ENCODE measurements at places on chromosomes 13 and 19.

DNA sequence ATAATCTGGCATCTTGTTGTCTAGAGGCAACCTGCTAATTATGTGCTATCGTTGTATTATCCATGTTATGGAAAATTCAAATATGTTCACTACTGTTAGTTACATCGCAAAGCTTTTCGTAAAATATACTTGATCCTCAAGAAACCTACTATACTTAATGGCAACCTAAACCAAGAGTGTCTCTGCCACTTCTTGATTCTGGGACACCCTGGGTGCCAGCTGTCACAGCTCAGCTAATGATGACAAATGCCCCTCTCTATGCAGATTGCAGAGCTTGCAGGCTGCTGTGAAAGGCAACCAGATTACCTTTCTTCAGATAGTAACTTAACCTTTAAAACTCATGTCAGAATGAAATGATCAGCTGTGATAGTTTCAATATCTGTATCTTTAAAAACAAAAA lies 8.9 kb upstream of the MAB21L1 start:
- DNase-seq: no peak

DNA sequence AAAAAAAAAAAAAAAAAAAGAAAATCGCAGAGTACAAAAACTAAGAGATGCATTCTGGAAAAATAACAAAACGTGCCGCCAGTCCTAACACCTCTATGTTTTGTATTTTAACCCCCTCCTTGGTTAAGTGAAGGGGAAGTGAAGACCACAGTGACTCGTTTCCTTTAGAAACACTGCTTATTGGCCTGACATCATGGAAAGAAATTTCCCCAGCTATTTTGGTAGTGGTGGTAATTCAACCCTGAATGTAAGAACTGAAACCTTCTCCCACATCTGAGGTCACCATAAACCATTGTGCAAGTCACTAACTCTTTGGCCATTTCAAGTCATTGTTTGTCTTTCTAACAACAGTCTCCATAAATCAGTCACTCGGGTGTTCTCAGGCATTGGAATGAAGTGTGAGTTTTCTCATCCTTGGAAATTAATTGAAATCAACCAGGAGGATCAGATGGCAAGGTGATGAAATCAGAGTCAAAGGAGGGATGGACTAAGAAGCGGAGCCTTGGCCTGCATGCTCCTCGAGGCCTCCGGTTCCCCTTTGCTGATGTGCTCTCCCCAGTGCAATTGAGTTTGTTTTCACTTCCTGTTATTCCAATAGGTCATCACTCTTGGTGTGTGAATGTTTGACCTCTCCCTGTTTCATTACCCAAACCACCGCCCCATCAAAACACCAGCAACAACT lies 443.9 kb downstream of the FGF9 start:
- DNase-seq: no peak

DNA sequence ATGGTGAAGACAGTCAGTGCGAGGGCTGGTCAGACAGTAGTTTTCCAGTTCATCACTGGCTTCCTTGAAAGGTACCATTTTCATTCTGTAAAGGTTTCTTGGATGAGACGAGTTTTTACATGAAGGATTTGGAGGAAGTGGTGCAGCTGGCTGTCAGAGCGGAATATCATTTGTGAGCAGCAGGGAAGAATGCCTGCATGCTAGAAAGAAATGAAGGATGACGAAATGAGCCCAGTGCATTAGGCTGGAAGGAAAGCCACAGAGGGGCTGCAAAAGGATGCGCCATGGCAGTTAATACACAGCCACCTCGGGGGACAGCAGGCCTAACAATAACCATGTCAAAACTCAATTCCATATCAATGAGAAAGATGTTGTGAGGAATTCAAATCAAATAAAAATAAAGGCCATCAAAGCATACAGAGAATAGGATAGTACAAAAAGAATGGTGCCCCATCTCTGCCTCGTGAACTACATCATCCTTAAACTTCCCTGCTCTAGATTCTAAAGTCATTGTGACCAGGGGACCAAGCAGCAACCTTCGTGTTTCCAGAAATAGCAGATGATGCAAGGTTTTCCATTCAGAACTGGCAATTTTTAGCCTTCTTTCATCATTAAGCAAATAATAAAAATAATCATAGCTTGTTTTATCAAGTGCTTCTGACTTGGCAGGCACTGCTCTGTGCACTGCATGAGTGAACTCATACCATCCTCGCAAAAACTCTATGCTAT lies 504.2 kb downstream of the RFC3 start:
- no peak for DNase-seq

- DNase-seq: no peak
Measured at GRCh38 chr13:101639711-101640110, 187.2 kb downstream of the ITGBL1 start.

- DNase-seq: no peak
Measured at GRCh38 chr19:28504139-28504538, 708.8 kb downstream of the UQCRFS1 start.

DNA sequence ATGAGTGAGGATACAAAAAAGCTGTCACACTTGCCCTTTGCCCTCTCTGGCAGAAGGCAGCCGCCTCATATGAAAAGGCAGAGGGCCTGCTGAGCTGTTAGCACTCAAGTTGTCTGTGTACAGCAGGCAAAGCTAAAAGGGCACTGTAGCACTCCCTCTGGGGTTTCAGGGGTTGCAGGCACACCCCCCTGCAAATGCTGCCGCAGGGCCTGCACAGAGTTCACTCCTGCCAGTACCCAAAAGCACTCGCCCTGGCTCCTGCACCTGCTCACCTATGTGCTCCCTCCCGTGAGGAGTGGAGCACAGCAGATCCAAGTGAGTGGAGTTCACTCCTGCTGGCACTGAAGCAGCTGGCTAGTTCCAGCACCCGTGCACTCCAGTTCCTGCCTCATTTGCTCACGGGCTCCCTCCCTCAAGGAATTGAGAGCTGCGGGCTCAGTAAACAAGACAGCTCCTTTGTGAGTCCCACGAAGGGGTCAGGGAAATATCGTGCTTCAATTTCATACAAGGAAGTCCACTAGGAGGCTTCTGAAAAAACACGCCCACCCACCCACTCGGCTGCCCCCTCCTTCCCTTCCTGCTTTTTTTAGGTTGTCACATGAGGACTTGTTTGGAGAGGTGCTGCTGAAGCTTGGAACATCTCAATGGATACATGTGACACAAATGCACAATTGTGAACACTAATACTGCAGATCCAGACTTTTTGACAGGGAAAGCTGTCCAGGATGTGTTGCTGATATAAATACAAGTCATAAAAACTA lies 9.9 kb upstream of the RCBTB2 start:
- DNase-seq: peak; percentile 45

DNA sequence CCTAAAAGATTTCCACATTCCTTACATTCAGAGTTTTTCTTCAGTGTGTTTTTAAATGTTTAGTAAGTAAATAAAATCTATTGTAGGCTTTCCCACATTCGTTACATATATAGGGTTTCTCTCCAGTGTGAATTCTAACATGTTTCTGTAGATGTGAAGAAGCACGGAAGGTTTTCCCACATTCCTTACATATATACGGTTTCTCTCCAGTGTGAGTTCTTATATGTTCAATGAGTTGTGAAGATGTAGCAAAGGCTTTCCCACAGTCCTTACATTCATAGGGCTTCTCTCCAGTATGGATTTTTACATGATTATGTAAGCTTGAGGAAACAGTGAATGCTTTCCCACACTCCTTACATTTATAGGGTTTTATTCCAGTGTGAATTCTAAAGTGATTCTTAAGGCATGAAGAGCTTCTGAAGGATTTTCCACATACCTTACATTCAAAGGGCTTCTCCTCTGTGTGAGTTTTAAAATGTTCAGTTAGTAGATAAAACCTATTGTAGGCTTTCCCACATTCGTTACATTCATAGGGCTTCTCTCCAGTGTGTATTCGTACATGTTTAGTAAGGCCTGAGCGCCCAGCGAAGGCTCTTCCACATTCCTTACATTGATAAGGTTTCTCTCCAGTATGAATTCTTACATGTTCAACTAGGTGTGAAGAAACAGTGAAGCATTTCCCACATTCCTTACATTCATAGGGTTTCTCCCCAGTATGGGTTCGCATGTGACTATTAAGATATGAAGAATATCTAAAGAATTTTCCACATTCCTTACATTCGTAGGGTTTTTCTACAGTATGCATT lies 18.2 kb downstream of the ZNF121 start:
- peak; percentile 20 for DNase-seq

DNA sequence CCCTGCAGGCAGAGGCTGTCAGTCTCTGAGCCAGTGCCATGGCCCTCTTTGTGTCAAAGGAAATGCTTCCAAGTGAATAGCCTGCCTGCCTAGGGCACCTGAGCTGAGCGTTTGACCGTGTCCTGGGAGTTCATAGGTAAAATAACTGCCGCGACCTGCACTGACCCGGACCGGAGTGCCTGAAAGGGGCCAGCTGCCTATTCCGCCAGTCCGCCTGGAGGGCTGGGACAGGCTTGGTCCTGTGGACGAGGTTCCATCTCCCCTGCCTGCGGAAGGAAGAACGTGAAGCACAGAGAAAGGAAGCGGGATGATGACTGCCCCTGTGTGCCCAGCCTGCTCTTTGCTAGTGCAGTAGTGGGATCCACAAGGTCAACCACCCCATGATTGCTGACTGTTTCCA lies 17.5 kb upstream of the ZNF492 start:
- no peak for DNase-seq

DNA sequence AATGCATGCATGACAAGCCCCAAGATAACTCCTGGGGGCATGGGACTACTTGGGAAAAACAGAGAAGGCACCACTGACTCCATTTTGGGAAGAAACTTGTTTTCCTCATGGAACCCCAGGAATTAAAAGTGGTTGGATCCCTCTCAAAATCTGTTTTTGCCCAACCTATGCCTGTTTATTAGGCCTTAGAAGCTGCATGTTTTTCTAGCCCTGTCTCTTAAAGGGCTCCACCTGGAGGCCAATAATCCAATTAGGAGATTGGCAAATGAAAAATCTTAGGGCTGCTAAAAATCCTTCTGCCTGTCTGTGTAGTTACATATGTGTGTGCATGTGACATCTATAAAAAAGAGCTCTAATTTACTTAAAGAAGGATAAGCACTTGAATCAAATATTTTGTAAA lies 26.9 kb downstream of the MED4 start:
- no peak for DNase-seq

Measured in iris pigment epithelial cell (primary cell).